ENCODE measurements at places on chromosomes 6 and 20. TPM values are rescaled to one million over a fixed set of nuclear protein-coding genes. Genes with fewer than 3 reads are reported as not detected.

The OTOR gene
- total RNA-seq = not detected

The ZSCAN12 gene
- total RNA-seq = 3.6 TPM

The EEF1A2 gene
- 0.32 TPM for total RNA-seq

The APOBEC2 gene
- total RNA-seq = not detected

The FOXO3 gene
- total RNA-seq = 15.5 TPM

All from pulmonary artery endothelial cell (primary cell).